OCI-LY7 (cell line): ENCODE measurements at places on chromosomes 12 and 14.

GRCh38 chr12:116492703-116493324 is 66.4 kb upstream of the MAP1LC3B2 start:
- no peak for DNase-seq

GRCh38 chr12:121253638-121254335 is 42.7 kb downstream of the CAMKK2 start:
- no peak for DNase-seq

GRCh38 chr12:128970941-128971340 is 117.7 kb downstream of the GLT1D1 start:
- no peak for DNase-seq

DNA sequence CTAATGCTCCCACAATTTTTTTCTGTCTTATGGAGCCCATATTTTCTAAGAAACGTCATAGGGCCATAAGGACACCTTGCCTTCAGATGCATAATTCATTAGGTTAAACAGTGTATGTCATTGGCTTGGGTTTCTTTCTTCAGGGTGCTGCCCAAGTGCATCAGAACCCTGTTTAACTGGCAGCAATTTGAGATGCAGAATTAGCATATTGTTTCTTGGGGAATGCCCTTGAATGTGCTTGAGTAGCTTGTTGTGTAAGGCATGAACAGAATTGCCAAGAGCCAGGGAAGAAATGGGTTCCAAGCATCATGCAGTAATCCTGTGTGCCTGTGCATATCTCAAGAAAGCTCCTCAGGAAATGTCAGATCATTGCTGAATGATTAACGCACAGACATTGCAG is 277.2 kb downstream of the SYT1 start:
- DNase-seq = no peak

GRCh38 chr12:101707131-101707782 is 9.8 kb downstream of the CHPT1 start:
- DNase-seq = no peak

DNA sequence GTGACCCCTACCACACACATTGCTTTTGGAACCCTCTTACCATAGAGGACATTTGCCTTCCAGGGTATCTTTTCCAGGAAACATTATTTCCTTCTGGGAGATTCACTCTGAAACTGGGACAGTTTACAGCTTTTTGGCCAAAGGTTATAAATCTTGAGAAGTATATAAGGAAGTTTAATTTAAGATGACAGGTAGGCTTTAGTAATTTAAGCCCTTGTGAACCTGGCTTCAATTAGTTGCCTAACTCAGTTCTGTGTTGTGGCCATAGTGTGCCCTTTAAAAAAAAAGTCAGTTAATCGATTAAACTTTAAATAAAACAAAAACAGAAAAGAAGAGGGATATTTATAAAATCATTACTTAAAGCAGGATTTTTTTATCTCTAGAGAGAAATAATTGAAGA is 142.9 kb downstream of the NAV3 start:
- DNase-seq = no peak
